ENCODE measurements at places on chromosomes 3 and 15. TPM values are rescaled to one million over a fixed set of nuclear protein-coding genes. Genes with fewer than 3 reads are reported as not detected.

DNA sequence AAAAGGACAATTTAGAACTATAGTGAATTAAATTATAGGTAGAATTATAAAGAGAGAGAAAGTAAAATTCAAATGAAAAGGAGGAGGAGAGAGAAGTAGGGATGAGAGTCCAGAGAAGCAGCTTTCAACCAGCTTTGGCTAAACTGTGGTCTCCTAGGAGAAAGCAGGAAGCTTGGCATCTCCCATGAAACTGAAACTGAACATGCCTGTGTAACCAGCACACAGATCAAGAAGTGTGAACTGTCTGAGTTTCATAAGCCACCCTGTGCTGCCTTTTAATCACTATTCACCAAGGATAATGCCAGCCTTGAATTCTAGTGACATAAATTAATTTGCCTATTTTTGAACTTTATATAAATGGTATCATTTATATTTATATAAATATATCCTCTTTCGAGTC, 128.5 kb downstream of the MYRIP start:
- DNase-seq: no peak

- DNase-seq: no peak
Observed at GRCh38 chr3:152454076-152454875, 185.5 kb downstream of the MBNL1 start.

DNA sequence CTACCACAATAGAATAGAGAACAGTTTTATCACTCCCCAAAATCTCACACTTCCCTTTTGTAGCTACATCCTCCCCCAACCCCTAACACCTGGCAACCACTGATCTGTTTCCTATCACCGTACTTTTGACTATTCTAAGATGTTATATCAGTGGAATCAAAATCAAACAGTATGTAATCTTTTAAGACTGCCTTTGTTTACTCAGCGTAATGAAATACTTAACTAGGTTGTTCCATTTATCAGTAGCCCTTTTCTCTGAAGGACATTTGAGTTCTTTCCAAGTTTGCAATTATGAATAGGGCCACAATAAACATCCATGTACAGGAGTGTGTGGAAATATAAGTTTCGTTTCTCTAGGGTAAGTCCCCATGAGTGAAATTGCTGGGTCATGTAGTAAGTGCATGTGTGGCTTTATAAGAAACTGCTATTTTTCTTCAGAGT, 372.3 kb downstream of the SV2B start:
- no peak for DNase-seq

The CCK gene
- not detected for total RNA-seq

DNA sequence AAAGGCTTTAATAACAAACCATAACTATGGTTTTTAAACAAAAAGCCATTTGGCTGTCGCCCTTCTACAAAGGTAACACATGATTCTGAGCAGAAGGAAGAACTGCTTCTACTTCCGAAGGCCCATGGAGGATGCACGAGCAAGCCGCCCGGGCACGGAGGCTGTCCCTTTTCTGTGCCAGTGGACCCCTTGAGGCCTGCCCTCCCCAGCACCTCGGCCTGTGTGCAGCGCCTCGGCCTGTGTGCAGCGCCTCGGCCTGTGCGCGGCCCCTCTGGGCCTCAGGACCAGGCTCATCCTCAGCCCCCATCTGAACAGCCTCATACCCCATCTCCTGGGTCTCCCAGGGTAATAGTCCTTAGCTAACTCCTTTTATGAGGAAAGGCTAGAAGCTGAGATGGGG, 329.5 kb downstream of the OCA2 start:
- no peak for DNase-seq

- DNase-seq: peak; percentile 45
Observed at GRCh38 chr3:72245183-72245811, 460.3 kb upstream of the PROK2 start.

The STRIT1 gene
- total RNA-seq: not detected

The TFG gene
- 75.0 TPM for total RNA-seq

GRCh38 chr15:36614016-36614415, 34.6 kb downstream of the CDIN1 start:
- no peak for DNase-seq

GRCh38 chr3:129622226-129622874, 15.9 kb upstream of the PLXND1 start:
- DNase-seq: no peak

The PRTG gene
- 19.4 TPM for total RNA-seq

The ALDH1A3 gene
- 2.8 TPM for total RNA-seq

GRCh38 chr15:40443846-40444245, 3.1 kb downstream of the BAHD1 start:
- DNase-seq: no peak

The PGBD4 gene
- total RNA-seq: 1.7 TPM
